ENCODE measurements at places on chromosomes 3 and 15.

DNA sequence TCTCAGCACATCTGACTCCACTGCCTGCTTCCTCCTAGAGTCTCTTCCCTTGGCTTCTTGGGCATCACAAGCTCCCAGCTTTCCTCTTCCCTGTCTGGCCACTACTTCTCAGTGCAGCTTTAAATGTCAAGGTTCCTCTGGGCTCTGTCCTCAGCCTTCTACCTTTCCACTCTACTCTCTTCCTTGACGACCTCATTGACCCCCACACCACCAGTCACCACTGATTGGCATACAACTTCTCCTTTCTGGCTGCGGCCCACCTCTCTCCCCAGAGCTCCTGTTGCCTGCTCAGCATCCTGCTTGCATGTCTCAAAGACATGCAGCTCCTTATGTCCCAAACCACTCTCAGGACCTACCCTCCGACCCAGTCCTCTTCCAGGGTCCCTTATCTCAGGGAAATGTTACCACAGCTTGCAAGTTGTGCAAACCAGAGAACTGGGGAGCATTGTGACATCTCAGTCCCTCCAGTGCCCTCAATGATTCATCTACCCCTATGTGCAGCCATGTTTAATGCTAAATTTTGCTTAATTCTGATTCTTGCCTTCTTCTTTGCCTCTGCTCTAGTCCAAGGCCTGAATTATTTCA, 49.9 kb downstream of the TRPM1 start:
- DNase-seq, result no peak

GRCh38 chr3:160180581-160181216, 44.5 kb upstream of the C3orf80 start:
- DNase-seq, result no peak

- no peak for DNase-seq
Measured at GRCh38 chr15:51533672-51534398, 88.7 kb downstream of the DMXL2 start.

DNA sequence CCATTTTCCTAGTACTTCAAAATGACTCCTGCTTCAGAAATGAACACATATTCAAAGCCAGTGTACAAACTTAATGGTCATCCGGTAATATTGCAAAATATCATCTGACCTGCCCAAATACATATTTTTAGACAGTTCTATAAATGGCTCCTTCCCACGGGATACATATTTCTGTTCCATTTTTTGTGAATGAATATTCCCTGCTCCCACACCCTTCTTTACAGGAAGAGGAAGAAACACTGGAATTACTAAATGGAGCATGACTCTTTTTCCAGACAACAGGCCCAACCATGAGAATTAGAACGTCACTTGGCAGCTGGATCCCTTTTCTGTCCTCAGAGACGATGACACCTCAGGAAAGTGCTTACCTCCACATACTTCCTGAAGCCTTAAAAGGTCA, 38.0 kb upstream of the CBLB start:
- no peak for DNase-seq

DNA sequence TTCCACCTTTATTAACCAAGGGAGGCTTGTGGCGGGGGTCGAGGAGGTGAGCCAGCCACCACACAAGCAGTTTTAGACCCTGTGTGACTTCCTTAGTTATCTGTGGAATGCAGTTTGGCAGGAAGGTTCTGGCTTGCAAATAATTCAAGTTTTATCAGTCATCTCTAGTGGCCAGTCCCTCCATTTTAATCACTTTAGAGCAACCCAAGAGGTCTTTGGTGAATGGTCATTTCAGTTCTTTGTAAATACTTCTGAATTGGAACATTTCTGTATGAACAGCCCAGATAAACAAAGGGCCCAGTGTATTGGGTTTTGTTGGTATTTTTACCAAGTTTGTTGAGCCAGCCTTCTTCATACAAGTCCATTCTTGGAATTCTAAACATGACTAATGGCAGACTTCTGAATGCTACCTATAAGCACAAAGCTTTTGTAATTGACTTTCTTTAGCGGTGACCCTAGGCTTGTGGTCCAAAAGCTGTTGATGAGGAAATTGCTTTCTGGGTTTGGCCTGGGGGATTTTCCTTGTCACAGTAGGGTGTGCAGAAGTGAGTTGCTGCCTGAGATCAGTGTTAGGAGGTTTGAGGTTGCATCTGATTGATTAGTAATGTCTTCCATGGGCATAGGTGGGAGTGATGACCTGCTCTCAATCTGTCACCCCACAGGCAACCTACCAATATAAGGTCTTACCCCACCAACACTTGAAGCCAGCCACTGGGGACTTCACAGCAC, 193.3 kb upstream of the TOPAZ1 start:
- no peak for DNase-seq

GRCh38 chr3:193452338-193452737, 73.8 kb upstream of the ATP13A5 start:
- DNase-seq, result peak; percentile 3

- no peak for DNase-seq
Measured at GRCh38 chr15:96393209-96393513, 62.7 kb downstream of the NR2F2 start.

DNA sequence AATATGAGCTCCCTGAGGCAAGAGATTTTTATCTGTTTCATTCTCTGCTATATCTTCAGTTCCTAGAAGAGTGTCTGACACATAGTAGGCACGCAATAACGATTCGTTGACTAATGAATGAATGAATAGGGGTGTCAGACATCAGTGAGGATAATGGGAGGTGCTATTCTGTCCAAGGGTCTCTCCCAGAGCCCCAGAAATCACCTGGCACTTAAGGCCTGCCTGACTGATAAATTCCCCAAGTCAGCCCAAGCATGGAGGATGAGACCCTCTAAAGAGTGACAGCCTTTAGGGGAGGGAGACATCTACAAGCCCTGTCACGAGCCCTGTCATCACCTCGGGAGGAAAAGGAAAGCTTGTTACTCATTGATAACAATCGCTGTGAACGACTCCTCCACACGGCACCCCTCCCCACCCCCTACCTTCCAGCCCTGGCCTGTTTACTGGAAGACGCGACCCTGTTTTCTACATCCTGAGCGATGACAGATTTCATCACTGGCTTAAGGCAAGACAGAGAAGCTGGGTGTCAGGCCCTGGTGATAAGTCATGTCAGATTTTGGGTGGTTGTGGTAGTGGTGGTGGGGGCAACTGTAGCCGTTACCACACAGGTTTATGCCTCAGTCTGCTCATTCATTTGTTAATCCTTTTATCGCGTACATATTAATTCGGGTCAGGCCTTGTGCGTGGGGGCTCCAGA, 23.1 kb downstream of the BHLHE40 start:
- no peak for DNase-seq

- DNase-seq, result no peak
Measured at GRCh38 chr3:28745436-28745835, 396.8 kb upstream of the AZI2 start.

DNA sequence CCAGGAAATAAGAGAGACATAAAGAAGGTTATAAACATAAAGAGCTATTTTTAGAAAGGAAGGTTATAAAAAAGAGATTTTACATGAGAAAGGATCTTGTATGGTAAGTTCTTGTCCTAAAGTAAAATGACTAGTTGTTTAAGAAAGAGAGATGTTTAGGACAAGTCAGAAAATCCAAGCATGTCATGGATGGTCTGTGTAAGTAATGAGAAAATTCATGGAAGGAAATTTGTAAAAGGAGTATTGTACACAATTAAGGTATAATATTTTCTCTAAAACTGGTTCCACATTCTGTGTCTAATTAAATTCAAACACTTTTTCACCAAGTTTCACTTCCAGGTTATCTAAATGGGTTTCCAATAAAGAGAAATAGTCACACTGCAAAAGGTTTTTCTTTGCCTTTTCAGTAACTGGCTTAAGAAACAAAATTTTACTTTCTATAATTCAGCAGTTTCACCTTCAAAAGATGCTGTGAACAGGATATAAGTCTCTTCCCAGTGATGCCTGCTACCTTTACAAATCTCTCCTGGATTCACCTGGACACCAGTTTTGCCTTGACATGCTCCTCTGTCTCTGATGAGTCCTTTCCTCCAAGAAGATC, 455.7 kb downstream of the ZIC1 start:
- no peak for DNase-seq

- DNase-seq, result no peak
Measured at GRCh38 chr3:34285827-34286188, 487.4 kb downstream of the PDCD6IP start.

- DNase-seq, result peak; percentile 58
Measured at GRCh38 chr3:183807209-183807728, 18.1 kb downstream of the MAP6D1 start.

DNA sequence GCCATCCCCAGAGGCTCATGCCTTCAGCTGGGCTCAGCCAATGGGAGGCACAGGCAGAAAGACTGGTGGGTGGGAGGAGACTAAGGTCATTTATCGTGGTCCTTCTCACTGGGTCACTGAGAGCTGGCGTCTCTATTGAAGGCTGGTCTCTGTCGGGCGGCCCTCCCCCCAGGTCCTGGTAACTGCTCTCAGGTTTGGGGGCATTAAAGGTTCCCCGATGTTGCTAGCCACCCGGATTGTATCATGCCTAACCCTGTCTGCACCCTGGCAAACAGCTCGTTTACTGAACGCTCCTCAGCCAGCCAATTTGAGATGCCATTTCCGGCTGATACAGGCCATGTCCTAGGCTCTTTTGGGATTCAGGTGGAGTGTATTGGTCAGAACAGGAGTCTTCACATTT, 10.5 kb downstream of the SELENOS start:
- DNase-seq, result no peak

GRCh38 chr3:21407743-21408142, 343.3 kb downstream of the ZNF385D start:
- no peak for DNase-seq

GRCh38 chr15:100926258-100926657, 7.1 kb downstream of the LRRK1 start:
- DNase-seq, result no peak

DNA sequence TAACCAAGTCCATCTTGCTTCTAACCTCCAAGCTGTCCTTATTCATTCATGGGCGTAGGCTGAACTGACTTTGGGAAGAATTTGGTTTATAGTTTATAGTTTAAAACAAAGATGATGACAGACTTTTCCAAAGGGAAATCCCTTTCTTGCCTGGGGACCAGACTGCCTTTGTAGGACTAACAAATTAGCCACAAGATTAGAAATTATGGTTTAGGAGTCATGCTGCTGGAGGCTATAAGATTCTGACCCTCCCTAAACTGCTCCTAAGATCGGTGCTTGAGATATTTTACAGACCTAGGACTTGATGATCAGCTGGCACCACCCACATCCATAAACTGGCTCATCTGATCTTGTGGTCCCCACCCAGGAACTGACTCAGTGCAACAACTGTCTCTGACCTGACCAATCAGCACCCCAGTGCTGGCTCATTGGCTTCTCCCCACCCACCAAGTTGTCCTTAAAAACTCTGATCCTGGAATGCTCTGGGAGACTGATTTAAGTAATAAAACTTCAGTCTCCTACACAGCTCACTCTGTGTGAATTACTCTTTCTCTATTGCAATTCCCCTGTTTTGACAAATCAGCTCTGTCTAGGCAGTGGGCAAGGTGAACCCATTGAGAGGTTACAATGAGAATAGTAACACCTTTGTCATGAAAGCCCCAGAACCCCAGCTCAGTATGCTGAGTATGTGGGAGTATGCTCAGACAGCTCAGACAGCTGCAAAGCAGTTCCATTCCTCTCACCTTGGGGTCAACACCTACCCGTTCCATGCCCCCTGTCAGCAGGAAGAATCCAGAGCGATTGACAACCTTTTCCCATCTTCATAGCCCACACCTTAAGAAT, 51.6 kb upstream of the C15orf39 start:
- DNase-seq, result no peak

DNA sequence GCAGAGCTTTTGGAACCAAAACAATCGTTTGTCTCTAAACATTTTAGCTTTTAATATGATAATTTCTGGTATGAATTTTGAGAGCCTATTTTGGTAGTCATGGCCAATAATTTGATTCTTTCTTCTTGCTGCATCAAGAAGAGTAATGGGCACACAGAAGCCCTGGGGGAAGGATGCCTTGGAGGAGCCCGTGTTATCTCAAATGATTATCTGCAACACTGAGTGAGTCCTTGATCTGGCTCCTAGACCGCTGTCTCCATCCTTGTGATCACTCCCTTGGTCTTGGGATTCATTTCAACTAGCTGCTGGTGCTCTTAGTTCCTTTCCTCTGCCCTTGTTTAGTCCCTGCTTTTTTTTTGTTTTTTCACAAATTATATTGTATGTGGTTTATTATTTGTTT, 77.9 kb upstream of the CCNL1 start:
- no peak for DNase-seq

GRCh38 chr3:194760494-194761137, 74.9 kb downstream of the FAM43A start:
- no peak for DNase-seq

DNA sequence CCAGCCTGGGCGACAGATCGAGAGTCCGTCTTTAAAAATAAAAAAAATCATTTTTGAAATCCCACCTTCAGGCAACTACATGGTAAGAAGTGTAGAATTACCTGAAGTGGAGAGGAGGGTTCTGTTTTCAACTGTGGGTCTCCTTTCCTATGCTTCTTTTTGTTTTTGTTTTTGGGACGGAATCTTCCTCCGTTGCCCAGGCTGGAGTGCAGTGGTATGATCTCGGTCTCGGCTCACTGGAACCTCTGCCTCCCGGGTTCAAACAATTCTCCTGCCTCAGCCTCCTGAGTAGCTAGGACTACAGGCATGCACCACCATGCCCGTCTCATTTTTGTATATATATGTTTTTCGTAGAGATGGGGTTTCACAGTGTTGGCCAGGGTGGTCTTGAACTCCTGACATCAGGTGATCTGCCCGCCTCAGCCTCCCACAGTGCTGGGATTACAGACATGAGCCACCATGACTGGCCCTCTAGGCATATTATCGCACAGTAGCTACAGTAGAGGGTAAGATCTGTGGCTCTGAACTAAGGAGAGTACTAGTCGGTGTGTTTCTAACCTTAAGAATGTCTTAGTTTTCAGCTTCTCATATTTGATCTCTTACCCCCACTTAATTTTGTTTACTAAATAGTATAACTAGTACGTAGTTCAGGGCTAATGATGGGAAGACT, 8.5 kb downstream of the EBLN2 start:
- no peak for DNase-seq

DNA sequence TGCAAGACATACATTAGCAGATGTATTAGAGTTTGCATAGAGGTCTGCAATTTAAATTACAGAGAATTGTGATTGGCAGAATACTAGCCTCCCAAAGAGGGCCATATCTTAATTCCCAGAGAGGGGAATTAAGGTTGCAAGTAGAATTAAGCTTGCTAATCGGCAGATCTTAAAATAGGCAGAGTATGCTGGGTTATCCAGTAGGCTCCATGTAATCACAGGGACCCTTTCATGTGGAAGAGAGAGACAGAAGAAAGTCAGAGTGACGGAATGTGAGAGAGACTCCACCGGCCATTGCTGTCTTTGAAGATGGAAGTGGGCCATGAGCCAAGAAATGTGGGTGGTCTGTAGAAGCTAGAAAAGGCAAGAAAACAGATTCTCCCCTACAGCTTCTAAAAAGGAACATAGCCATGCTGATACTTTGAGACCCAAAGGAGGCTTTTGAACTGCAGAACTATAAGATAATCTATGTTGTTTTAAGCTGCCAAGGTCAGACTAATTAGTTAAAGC, 38.8 kb downstream of the IMPG2 start:
- DNase-seq, result no peak

DNA sequence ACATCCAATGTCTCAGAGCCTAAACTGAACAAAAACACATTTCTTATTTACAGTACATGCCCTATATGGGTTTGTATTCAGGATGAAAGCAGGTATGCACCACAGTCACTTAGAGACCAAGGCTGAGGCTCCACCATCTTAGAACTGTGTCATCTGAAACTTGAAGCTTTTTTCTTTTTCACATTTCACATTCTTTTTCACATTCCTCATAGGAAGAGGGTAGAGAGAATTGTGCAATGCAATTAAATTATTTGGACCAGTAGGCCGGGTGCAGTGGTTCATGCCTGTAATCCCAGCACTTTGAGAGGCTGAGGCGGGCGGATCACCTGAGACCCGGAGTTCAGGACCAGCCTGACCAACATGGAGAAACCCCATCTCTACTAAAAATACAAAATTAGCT, 591.0 kb downstream of the MECOM start:
- DNase-seq, result no peak
